ENCODE measurements at places on chromosomes 1 and 21.

DNA sequence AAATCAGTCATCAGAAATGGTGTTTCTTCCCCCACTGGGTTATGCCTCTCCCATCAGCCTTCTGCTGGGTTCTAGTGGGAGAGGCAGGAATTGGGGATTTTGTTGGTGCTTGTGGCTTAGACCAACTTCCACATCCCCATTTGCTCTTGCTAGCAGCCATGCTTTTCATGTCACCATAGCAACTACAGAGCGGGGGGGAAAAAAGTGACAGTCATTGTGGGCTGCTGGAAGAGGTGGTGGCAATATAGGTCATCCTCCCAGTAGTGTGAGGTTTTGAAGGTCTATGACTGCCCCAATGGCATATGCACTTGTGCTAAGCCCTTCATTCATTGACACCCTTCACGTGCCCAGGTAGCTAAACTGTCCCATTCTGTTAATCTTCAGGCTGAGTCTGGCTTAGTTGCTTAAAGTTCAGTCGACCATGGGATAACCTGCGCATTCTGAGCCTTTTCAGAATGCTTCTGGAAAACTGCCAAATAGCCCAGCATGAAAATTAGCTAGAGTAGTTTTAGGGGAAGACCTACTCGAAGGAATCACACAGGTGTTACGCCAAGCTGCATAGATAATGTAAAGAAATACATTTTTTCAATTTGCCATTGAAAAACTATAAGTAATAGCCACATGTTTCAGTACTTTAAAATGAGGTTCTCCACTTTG, 53.7 kb upstream of the ZNF326 start:
- H3K4me3 ChIP-seq = no peak overlapping the region
- peaks cover 15% of the 10 kb centered on the region for H3K4me1 ChIP-seq
- H3K27ac ChIP-seq = no peak overlapping the region
- peak; percentile 28 for DNase-seq
- H3K36me3 ChIP-seq = no peaks in the 10 kb centered on the region

- H3K4me3 ChIP-seq = no peak overlapping the region
- no peaks in the 10 kb centered on the region for H3K36me3 ChIP-seq
- no peak overlapping the region for H3K27ac ChIP-seq
- DNase-seq = no peak
Observed at GRCh38 chr1:169466259-169467230, 19.2 kb downstream of the SLC19A2 start.

- no peak overlapping the region for H3K27ac ChIP-seq
- no peak overlapping the region for H3K4me3 ChIP-seq
- peaks cover 18% of the 10 kb centered on the region for H3K36me3 ChIP-seq
- H3K27me3 ChIP-seq = no peaks in the 10 kb centered on the region
Observed at GRCh38 chr1:33286451-33287185, 30.3 kb downstream of the ZNF362 start.

DNA sequence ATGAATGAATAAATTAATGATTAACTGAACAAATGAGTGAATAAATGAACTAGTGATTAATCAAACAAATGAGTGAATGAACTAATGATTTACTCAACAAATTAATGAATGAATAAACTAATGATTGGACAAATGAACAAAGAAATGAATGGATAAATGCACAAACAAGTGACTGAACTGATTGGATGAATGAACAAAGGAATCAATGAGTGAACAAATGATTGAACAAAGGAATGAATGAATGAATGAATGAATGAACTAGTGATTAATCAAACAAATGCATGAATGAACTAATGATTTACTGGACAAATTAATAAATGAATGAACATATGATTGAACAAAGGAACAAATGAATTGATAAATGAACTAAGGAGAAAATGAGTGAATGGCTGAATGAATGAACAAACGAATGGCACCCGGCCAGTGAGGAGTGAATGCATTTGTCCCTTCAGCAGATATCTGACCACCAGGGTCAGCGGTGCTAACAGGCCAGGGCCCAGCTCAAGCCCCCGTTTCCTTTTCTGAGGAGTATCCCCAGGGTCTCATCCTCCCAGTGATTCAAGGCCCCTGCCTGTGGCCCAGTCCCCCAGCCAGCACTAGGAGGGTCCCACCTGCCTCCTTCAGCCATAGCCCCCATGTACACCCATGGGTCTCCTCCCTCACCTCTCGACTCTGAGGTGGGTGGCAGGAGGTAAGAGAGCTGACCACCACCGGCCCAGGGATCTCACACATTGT, 49.9 kb downstream of the WNT9A start:
- H3K4me3 ChIP-seq = no peak overlapping the region
- peaks cover 2% of the 10 kb centered on the region for H3K4me1 ChIP-seq
- H3K27me3 ChIP-seq = no peaks in the 10 kb centered on the region

DNA sequence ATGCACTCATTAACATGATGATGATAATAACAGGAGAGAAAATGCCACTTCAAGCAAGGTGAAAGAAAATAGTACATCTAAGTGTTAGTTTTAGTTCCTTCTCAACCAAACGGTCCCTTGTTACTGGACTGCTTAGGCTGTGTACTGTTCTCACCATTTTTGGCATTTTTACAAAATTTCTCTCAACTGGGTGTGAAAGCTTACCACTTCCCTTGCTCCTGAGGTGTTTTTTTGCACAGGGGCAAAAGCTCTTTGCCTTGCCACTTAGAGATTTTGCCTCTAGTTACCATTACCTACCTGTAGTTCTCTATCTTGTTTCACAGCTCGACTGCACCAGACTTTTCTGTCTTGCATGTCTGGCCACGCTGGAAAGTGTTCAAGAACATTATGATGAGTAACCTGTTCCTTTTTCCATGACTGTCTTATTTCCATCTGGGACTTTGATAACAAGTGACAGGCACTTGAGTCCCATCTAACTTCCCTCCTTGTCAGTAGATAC, 10.7 kb downstream of the NEK7 start:
- peak overlapping the region; percentile 48 for H3K4me3 ChIP-seq
- peak overlapping the region; percentile 92 for H3K27ac ChIP-seq
- no peaks in the 10 kb centered on the region for H3K36me3 ChIP-seq
- H3K27me3 ChIP-seq = no peaks in the 10 kb centered on the region

DNA sequence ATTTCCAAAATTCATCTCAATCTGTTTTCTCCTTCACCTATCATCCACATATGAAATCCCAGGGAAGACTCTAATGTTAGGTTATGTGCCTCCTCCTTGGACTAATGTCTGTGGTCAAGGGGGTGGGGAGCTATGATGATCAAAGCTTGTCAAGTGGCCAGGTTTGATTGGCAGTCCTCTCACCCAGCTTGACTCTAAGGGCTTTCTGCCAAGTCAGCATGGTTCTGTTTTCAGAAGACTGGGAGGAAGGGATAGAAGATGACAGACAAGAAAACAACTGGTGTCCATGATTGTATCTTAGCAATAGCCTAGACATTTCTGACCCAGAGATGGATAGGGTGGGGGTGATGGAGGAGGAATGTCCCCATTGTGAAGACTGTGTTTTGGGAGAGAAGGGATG, 9.1 kb upstream of the THEM5 start:
- H3K27ac ChIP-seq = no peak overlapping the region
- H3K36me3 ChIP-seq = no peaks in the 10 kb centered on the region
- H3K4me1 ChIP-seq = peaks cover 5% of the 10 kb centered on the region
- no peak overlapping the region for H3K4me3 ChIP-seq
- no peak for DNase-seq

- no peak for DNase-seq
- peaks cover 30% of the 10 kb centered on the region for H3K36me3 ChIP-seq
- H3K27ac ChIP-seq = peak overlapping the region; percentile 33
- peaks cover 11% of the 10 kb centered on the region for H3K4me1 ChIP-seq
- H3K27me3 ChIP-seq = no peaks in the 10 kb centered on the region
Observed at GRCh38 chr21:46661642-46662366, 26.3 kb downstream of the PRMT2 start.

DNA sequence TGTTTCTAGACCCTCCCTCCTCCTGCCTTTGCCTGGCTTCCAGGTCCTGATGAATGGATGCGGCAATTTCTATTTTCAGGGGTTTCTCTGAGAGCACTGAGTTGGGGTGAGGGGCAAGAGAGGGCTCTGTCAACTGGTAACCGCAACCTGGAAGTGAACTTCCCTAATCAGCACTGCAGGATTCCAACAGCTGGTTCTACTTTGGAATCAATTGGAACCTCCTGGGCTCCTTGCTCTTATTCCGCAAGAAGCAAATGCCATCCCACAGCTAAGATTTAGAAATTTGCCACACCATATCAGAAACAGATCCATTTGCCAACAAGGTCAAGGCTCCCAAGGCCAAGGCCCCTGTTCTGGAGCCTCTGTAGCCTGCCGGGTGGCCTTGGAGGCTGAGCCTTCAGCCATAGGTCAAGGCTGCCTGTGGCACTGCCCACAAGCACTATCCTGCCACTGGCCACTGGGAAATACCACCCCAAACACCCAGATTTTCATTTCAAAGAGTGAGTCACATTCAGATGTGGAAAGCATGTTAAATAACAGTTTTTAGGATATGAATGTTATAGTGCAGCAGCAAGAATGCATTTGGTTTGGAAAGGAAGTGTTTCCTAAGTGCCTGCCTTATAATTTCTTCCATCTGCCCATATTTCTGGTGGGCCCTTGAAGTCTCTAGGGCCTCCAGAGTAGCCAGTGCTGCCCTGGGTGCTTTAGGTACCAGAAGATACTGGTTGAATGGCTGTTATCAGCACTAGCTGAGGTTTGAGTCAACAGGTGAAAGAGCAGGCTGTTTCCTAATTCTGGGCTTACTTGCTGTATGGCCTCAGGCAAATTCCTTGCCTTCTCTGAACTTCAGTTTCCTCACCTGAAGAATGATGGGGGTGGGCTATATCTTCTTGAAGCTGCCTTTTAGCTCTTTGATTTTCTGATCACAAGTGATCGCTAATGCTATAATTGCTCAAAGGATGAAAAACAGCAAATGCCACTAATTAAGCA, 56.3 kb upstream of the JUN start:
- no peaks in the 10 kb centered on the region for H3K4me1 ChIP-seq
- H3K4me3 ChIP-seq = no peak overlapping the region
- no peak overlapping the region for H3K27ac ChIP-seq

DNA sequence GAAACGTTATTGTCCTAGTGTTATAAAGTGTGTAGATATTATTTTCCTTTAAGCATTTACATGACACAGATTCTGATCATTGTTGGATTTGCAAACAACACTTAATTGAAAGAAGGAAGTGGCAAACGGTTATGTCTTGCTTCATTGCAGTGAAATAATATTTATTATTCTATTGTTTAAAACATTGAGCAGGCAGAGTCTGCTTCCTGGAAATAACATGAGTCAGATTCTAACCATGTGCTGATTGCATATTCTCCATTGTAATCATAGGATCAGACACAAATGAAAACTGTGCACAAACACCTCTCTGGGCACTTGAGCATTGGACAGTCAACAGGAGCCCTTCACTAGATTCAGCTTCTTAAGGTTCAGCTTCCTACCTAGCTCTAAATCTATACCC, 46.8 kb upstream of the USP25 start:
- no peak overlapping the region for H3K4me3 ChIP-seq
- H3K27ac ChIP-seq = no peak overlapping the region
- no peaks in the 10 kb centered on the region for H3K27me3 ChIP-seq

- no peaks in the 10 kb centered on the region for H3K36me3 ChIP-seq
- no peak overlapping the region for H3K4me3 ChIP-seq
- H3K27me3 ChIP-seq = no peaks in the 10 kb centered on the region
Observed at GRCh38 chr1:29546496-29546895, 310.2 kb downstream of the PTPRU start.

GRCh38 chr1:44238660-44239059, 25.4 kb downstream of the DMAP1 start:
- H3K27me3 ChIP-seq = no peaks in the 10 kb centered on the region
- no peak for DNase-seq
- H3K36me3 ChIP-seq = peaks cover 2% of the 10 kb centered on the region
- H3K27ac ChIP-seq = no peak overlapping the region
- no peaks in the 10 kb centered on the region for H3K4me1 ChIP-seq

DNA sequence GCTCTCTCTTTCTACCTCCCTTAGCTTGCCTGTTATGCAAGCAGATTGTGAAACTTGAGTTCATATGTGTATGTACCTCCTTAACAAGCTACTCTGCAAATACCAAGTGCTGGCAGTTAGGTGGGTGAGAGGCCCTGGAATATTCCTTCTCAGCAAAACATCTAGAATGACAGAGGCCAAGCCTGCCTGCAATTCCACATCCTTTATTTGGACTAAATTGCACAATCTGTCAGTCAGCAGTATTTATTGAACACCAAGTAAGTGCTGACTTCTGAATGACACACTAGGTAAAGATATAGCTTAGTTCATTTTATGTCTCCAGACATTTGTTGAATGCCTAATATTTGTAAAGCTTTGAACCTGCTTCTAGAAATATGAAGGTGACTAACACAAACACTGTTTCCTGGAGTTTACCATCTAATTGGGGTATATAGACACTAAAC, 87.5 kb downstream of the RGL1 start:
- H3K4me3 ChIP-seq = no peak overlapping the region
- no peak for DNase-seq
- H3K36me3 ChIP-seq = no peaks in the 10 kb centered on the region
- H3K27me3 ChIP-seq = no peaks in the 10 kb centered on the region
- peaks cover 34% of the 10 kb centered on the region for H3K4me1 ChIP-seq

GRCh38 chr1:212310383-212310782, 25.2 kb downstream of the PPP2R5A start:
- no peaks in the 10 kb centered on the region for H3K27me3 ChIP-seq
- DNase-seq = no peak
- H3K4me3 ChIP-seq = no peak overlapping the region
- H3K4me1 ChIP-seq = peaks cover 48% of the 10 kb centered on the region
- no peak overlapping the region for H3K27ac ChIP-seq
- H3K36me3 ChIP-seq = peaks cover 33% of the 10 kb centered on the region

DNA sequence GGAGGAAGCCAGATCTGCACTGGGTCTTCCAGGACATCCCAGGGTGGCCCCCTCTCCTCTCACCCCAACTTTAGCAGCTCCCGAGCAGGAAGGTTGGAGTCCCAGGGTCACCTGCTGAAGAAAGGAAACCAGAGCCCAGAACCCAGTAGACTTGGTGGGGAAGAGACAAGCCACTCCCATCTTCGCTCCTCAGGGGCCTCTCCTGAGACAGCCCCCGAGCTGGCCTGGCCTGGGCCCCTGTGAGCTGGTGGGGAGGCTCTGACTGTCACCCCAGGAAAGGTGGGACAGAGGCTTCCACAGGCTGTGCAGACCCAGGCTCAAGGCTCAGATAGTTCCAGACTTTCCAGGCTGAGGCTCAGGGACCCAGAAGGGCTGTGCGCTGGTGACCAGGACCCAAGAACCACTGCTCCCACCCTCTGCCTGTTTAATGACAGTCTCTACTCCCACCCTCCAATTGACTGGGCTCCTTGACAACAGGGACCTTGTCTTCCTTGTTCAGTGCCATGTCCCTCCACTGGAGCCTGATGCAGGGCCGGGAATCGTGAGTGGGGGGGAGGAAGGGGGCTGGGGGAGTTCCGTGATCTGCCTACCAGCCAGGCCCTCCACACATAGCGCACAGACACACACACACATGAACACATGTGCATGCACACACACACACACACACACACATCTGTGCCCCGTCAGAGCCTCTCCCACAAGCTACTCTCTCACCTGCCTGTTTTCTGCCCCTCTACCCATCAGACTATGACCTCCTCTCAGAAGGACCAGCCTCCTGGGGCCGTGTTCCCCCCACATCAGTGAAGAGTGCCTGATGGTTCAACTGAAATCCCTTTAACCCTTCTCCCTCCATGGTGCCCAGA, 401.2 kb downstream of the MATN1 start:
- H3K27ac ChIP-seq = no peak overlapping the region
- no peaks in the 10 kb centered on the region for H3K36me3 ChIP-seq
- H3K4me1 ChIP-seq = no peaks in the 10 kb centered on the region
- H3K4me3 ChIP-seq = no peak overlapping the region

All from activated CD4-positive, alpha-beta memory T cell treated with anti-CD3 and anti-CD28 coated beads for 36 hours (primary cell).